ENCODE measurements at places on chromosomes 7 and 10.

DNA sequence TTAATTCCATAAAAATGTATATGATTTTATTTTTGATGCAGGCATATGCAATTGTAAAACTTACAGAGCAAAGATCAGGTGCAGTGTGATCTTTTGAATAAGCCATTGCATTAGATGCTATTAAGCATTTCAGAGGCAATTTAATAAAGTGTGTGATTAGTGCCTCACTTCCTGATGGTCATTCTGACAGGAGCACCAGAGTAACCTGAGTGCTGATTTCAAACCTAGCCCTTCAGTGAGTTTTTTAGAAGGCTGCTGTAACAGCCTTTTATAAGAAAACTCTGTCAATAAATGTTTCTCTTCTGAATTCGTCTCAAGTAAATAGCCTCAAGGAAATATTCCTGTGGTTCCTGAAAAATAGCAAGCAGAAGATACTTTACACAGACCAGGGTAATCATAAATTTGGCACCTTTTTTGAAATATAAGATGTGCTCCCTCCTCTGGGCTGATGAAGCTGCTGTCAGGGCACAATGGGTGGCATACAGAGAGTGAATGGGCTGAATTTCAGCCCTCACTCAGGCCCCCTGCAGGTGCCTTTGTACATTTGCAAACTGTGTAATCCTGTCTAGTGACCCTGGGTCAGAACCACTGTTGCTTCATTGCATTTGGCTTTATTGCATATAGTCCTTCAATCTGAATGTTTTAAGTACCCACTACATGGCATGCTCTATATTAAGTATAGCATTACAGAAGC is 193.7 kb upstream of the CSTF2T start:
- no peak for DNase-seq

- DNase-seq, result no peak
Observed at GRCh38 chr10:86103391-86104101, 263.0 kb downstream of the GRID1 start.

DNA sequence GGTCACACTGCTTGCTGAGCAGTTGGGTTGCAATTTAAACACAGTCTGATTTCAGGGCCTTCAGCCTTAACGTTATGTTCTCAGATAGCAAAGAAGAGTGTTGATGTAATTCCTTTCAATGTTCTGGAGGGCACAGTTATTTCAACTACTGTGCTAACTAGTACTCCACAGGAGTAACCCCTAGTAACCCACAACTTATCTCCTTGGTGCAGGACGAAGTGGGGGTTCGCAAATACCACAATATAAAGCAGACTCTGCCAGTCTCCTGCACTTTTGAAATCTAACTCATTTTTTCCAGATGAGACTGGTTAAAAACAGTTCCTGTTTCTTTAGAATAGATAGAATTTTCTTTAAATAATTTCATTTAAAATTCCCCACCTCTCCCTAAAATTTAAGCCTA is 47.1 kb upstream of the NCAPG2 start:
- no peak for DNase-seq

- no peak for DNase-seq
Observed at GRCh38 chr7:84455788-84456187, 261.2 kb upstream of the SEMA3A start.

- peak; percentile 95 for DNase-seq
Observed at GRCh38 chr10:119178372-119179119, at the start of gene PRDX3. Gene PRDX3 (minus strand): TSS chr10:119178812. CDS start chr10:119178790, 22 bp downstream.

DNA sequence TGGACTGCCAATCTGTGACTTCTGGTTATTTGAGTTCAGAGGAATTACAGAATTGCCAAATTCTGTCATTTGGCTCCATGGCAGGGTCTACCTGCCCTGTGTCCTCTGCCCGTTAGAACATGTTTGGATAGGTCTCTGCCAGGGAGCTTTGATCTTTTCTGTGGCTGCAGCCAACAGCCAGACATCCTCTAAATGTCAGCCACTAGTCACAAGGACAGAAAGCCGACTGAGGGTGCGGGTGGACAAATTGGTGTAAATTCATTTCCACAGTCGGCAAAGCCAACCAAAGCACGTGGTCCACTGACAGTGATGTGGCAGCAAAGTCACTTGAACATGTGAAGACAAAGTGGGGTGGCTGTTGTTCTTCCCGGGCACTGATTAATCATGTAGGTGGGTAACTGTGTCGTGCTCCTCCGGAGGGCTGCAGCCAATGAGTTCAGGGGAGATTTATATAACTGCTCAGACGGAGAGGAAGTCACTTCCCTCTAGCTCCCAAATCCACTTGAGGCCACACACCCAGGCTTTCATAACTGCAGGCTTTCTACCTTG is 26.7 kb upstream of the CAMK1D start:
- no peak for DNase-seq

DNA sequence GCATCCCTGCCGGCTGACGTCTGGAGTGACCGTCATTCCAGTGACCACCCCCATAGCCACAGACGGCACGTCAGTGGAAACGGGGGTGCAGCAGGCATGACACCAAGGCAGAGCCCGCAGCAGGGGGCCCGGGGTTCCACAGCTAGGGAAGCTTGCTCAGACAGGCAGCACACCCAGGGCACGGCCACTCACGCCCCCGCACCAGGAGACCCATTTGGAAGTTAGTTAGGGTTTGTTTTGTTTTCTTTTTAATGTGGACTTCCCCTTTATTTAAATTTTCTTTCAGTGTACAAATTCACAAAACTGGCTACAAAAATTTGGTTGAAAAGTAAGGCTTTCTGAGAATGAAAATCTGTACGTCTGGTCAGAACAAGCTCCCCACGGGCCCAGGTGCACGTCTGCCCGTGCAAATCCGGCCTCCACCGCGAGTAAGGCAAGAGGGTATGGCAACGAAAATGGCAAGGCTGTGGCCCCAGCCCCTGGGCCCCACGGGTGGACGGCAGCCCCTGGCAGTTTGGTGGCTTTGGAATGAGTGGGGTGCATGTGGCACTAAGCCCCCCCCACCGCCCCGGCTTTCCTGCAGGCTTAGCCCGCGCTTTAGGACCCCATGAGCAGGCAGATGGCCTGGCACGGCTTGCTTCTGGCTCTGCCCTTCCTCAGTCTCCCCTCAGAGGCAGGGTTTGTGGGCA is 124.2 kb downstream of the FAM53B start:
- no peak for DNase-seq

GRCh38 chr7:1024331-1024841 is 20.0 kb upstream of the GPR146 start:
- no peak for DNase-seq

Data from left hindlimb (tissue), 1 donor.